LNCaP clone FGC (cell line): ENCODE measurements at places on chromosomes 5 and 9.

- no peak for DNase-seq
Observed at GRCh38 chr5:52743970-52744369, 43.7 kb upstream of the ITGA1 start.

- no peak for DNase-seq
Observed at GRCh38 chr9:89428901-89429890, 68.7 kb downstream of the SEMA4D start.

- no peak for DNase-seq
Observed at GRCh38 chr5:153793699-153794098, 245.0 kb downstream of the FAM114A2 start.

DNA sequence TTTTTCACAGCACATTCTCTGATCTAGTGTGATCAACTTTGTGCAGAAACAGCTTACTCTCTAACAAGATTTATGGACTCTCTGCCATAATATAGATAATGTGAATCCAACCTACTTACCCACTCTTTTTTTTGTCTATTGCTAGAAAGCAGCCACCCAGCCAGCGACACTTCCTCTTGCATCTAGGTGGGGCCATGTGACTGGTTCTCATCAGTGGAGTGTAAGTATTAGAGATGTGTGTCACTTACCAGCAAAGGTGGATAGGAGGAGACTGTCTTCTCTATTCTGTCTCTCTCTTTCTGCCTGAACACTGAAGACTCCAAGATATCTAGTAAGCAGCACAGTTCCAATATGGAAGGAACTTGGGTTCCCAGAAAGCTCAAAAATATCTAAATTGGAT, 174.8 kb downstream of the MCTP1 start:
- DNase-seq = no peak

DNA sequence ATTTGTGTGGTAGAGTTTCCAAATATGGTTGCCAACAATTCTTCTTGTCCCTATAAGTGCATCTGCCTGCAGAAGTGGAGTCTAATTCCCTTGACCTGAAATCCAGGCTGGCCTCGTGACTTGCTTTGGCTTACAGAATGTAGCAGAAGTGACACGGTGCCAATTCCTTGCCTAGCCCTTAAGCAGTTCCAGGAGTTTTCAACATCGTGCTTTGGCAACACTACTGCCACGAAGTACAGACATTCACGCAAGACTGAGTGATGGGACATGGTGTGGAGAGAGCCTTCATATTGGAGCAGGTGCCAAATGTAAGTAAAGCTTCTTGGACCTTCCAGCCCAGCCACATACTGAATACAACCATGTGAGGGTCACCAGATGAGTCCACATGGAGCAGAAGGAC, 92.9 kb upstream of the NEK6 start:
- DNase-seq = no peak

DNA sequence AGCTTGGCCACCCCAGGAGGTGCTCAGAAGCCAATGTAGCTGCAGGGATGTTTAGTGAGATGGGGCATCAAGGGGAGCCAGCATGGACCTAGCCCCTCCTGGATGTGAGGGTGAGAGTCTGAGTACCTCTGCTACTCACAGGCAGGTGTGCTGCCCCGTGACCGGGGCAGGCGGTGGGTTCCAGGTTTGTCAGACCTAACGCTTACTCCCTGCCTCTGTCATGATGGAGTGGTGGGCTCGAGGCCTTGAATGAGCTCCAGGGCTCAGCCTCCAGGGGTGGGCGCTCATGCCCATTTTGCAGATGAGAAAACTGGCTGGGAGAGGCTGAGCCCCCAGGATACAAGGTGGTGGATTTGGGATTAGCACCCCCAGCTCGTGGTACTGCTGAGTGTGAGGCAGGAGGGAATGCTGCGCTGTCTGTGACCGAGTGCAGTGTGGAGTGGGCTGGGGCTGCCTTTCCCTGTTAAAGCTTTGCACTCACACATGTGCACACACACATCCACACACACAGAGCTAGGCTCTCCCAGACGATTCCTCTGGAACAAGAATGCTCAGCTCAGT, 1.5 kb downstream of the RXRA start:
- DNase-seq = no peak

DNA sequence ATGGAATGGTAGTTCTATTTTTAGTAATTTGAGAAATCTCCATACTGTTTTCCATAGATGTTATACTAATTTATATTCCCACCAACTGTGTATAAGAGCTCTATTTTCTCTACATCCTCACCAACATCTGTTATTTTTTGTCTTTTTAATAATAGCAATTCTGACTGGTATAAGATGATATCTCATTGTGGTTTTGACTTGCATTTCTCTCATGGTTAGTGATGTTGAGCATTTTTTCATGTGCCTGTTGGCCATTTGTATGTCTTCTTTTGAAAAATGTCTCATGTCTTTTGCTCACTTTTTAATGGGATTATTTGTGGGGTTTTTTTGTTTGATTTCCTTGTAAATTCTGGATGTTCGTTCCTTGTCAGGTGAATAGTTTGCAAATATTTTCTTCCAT, 154.4 kb downstream of the ZSWIM6 start:
- DNase-seq = no peak

- no peak for DNase-seq
Observed at GRCh38 chr5:41369799-41370198, 140.6 kb downstream of the PLCXD3 start.

GRCh38 chr9:30661925-30662324, 1722.5 kb upstream of the ACO1 start:
- DNase-seq = no peak

DNA sequence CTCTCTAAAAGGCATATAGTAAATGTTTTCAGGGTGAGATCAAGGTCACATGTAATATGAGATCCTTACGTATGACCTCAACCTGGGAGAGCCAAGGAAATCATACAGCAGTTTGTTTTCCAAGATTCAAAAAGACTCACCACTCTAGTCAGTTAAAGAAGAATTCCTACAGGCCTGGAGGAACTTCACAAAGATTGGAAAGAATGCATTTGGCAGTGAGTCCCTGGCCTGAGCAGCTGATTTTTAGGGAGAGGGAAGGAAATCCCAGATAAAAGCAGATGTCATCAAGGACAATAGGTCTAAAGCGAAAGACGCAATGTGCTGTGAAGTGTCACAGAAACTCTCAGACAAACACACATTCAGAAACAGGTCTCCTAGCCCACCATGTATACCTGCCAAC, 424.0 kb upstream of the ZNF462 start:
- DNase-seq = no peak

DNA sequence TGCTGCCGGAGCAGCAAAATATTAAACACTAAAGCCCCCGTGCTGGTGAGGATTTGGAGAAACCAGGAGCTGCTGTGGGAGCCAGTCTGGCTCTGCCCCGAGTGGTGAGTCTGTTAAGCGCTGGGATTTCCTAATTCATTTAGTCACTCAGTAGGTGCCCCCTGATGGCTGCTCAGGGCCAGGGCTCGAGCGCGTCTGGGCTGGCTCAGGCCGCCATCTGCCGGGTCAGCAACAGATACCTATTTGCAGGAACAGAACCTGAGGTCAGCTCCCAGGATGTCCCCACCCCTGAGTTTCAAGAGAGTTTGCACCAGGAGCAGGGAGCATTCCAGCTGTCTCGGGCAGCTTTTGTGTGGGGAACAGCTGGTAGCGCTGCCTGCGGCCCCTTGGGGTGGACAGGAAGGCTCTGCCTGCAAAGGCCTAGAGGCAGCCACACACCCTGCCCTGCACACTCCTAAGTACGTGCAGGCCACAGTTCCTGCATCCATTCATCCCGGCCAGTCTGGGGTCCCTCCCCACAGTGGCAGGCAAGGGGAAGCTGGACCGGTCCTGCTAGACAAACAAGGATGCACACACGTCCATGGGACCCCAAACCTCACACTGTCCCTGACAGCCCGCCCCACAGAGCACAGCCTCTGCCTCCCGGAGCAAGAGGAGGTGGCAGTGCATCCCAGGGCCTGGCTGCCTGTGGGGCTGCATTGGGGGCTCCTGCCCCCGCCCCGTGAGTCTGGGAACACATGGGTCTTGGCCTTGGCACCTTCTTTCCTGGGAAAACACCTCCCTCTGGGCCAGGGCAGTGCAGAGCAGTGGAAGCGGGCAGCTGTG, 83.7 kb downstream of the ADAMTS2 start:
- no peak for DNase-seq

DNA sequence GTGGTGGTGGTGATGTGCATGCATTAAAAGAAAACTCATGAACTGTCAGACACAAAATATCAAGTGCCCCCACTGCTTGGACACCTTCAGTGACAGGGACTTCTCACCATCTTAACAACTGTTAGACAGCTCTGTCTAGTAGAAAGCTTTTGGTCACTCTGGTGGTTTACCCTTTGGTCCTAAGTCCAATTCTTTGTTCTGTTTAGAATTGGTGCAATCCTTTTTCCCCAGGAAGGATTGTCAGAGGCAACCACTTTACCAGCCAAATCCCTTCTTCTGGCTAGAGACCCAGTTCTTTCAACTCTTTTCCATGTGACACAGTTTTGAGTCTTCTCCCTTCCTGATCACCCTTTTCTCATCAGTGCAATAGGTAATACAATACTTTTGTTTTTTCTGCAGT, 140.2 kb downstream of the SEC61B start:
- DNase-seq = no peak

GRCh38 chr5:43772764-43773477, 169.9 kb downstream of the NNT start:
- DNase-seq = peak; percentile 27

DNA sequence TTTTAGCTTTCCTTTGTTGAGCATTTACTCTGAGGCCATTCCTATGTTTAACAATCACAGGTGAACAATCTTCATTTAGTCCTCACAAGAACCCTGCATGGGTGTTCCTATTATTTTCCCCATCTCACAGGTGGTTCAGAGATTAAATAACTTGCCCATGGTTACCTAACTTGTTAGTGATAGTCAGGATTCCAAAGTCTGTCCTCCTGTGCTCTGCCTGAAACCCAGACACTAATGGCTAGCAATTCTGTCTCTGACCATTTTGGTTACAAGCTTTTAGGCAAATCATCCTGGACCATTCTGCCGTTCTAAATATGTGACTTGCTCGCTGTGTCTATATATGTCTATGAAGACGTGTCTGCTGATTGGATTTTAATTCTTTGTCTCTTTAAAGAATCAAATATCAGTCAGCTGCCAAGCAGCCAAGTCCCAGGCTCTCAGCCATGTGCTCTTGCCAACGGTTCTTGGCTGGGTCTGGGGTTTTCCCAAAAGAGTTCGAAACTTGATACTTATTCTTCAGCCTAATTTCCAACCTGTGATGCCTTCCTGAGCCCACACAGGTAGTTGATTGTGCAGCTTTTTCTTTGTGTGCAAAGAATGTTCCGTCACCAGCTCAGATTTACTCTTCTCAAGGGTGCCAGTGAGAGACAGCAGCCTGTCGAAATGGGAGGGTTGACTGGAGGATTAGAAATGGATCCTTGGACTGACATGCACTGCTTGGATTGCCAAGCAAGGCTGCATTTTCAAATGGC, 121.7 kb downstream of the NREP start:
- DNase-seq = peak; percentile 13

GRCh38 chr5:167849874-167850273, 441.6 kb upstream of the WWC1 start:
- no peak for DNase-seq

- no peak for DNase-seq
Observed at GRCh38 chr5:14077501-14077900, 65.6 kb upstream of the TRIO start.

- DNase-seq = no peak
Observed at GRCh38 chr5:98314292-98314691, 459.2 kb upstream of the RGMB start.

DNA sequence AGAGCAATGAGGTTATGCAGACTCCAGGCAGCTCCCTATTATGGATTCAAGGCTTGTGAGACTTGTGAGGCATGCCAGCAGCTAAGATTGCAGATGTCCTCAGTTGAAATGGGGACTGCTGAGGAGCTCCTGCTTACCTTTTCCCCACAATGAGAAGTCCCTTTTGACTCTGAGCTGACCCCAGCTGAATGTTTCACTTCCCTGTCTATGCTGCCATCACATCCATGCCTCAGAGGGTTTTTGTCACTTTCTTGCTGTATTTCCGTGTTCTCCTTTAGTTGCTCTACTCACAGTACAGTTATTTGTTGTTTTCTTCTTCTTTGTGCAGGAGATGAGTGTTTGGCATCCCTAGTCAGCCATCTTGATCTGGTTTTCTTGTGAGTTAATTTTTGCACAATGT, 18.8 kb upstream of the OR2S2 start:
- DNase-seq = no peak

DNA sequence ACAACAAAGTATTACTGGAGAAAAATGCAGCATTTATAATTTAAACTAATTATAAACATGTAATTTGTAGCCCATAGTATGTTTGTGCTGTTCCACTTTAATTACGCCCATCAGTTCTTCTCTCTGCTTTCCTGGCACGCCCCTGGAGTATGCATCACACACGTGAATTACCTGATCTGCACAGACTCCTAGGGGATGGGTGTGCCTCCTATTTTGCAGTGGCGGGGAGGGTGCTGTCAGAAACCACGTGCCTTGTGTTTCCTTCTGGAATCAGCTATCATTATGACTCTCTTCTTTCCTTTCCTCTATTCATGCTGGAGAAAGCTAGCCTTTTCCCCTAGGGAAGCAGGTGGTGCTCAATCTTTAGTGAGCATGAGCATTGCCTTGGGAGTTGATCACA, 43.3 kb downstream of the RPS23 start:
- no peak for DNase-seq

DNA sequence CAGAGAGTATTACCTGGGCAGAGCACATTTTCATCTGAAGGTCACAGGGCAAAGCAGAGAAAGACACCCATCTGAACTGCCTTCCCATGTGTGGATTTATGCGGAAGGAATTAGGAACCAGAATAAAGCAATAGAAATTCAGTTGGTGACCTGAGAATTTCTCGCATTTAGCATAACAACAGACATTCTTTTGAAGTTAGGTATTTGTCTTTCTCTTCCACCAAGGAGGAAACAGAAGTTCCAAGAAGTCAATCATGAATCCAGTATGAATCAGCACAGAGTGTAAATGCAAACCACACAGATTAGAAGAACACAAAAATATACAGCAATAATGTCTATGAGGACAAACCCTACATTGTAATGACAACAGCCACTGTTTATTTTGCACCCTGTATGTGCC, 515.2 kb upstream of the BRINP1 start:
- DNase-seq = no peak
